ENCODE measurements at places on chromosomes 1 and 21.

- DNase-seq = no peak
Observed at GRCh38 chr1:67780637-67781036, 52.6 kb downstream of the GNG12 start.

- DNase-seq = no peak
Observed at GRCh38 chr1:24452922-24453485, 37.4 kb downstream of the NIPAL3 start.

GRCh38 chr1:58818075-58818474 lies 34.2 kb upstream of the JUN start:
- no peak for DNase-seq

GRCh38 chr1:56249234-56249633 lies 330.1 kb downstream of the PLPP3 start:
- no peak for DNase-seq

DNA sequence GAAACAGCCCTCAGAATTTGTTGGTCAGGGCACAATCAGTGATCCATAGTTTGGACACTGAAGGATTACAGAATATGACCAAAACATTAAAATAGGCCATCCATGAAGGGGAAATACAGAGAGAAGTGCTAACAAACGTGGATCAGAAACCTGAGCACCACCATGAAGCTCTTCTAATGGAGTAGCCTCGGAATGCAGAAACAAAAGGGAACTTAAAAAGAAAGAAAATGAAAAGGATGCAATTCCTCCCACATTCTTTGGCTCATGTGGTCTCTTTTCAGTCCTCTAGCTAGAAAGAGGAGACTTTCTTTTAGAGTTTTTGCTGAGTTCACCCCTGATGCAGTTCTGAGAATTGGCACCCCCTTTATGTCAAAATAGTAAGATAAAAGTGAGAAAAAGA lies 989.8 kb upstream of the B3GALT2 start:
- no peak for DNase-seq

Data from DMS79 (cell line).